ENCODE measurements at places on chromosomes 4 and X.

GRCh38 chrX:55715847-55716246 lies 1.7 kb upstream of the RRAGB start:
- no peak overlapping the region for H3K4me3 ChIP-seq
- H3K4me1 ChIP-seq, result peaks cover 3% of the 10 kb centered on the region
- H3K36me3 ChIP-seq, result no peaks in the 10 kb centered on the region
- no peak overlapping the region for H3K27ac ChIP-seq

GRCh38 chr4:56400560-56400959 lies 13.3 kb upstream of the AASDH start:
- peaks cover 4% of the 10 kb centered on the region for H3K36me3 ChIP-seq
- H3K4me1 ChIP-seq, result no peaks in the 10 kb centered on the region
- no peak for DNase-seq
- no peaks in the 10 kb centered on the region for H3K27me3 ChIP-seq

GRCh38 chrX:53294024-53294648 lies 12.8 kb upstream of the IQSEC2 start:
- no peaks in the 10 kb centered on the region for H3K27me3 ChIP-seq
- no peak overlapping the region for H3K4me3 ChIP-seq
- DNase-seq, result no peak
- no peak overlapping the region for H3K27ac ChIP-seq
- peaks cover 5% of the 10 kb centered on the region for H3K4me1 ChIP-seq

GRCh38 chr4:71411981-71412380 lies 73.2 kb downstream of the SLC4A4 start:
- peaks cover 14% of the 10 kb centered on the region for H3K36me3 ChIP-seq
- no peak overlapping the region for H3K27ac ChIP-seq
- DNase-seq, result no peak
- H3K4me3 ChIP-seq, result no peak overlapping the region
- peaks cover 13% of the 10 kb centered on the region for H3K4me1 ChIP-seq
- no peaks in the 10 kb centered on the region for H3K27me3 ChIP-seq

DNA sequence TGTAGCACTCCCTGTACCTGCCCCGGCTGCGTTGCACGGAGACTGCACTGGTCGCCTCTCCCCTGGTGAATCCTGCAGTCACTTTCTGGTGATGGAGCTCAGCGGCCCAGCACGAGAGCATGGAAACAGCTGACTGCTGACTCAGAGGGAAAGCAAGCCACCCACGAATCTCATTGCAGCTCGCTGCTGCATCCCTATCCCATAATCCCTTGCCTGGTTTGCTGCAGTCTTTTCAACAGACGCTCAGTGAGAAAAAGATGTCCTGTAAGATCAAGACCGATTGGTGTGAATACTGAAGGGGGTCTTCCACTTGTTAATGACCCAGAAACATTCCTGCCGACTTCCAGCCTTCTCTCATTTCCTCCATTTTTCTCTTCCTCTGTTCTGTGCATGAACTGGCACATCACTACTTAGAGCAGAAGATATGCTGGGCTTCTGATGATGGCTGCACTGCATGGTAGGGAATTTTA lies 52.9 kb downstream of the TRIM2 start:
- peaks cover 16% of the 10 kb centered on the region for H3K36me3 ChIP-seq
- H3K4me3 ChIP-seq, result no peak overlapping the region
- H3K27ac ChIP-seq, result no peak overlapping the region
- no peaks in the 10 kb centered on the region for H3K27me3 ChIP-seq
- no peak for DNase-seq

All from type B pancreatic cell (in vitro differentiated cells).